ENCODE measurements at places on chromosomes 6 and 20.

DNA sequence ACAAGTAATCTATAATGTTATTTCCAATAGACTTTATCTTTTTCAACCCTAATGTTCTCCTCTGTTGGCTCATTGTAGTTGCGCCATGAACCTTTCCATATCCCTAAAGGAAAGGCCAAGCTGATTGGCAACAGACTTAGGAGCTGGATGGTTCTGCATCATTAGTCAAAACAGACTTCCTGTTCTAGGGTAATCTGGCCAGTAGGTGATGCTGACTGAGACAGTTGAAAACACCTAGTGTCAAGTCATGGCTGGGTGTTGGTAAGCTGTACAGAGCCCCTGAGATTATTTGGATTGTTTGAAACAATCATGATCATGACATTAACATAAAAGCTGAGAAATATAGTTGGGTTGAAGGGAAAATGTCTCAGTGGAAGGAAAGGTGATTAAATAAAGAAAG is 231.4 kb downstream of the PHACTR1 start:
- no peak for DNase-seq

- DNase-seq, result no peak
Measured at GRCh38 chr6:14023855-14024254, 93.7 kb upstream of the CD83 start.

GRCh38 chr6:41651246-41651961 is 13.1 kb downstream of the MDFI start:
- DNase-seq, result no peak

DNA sequence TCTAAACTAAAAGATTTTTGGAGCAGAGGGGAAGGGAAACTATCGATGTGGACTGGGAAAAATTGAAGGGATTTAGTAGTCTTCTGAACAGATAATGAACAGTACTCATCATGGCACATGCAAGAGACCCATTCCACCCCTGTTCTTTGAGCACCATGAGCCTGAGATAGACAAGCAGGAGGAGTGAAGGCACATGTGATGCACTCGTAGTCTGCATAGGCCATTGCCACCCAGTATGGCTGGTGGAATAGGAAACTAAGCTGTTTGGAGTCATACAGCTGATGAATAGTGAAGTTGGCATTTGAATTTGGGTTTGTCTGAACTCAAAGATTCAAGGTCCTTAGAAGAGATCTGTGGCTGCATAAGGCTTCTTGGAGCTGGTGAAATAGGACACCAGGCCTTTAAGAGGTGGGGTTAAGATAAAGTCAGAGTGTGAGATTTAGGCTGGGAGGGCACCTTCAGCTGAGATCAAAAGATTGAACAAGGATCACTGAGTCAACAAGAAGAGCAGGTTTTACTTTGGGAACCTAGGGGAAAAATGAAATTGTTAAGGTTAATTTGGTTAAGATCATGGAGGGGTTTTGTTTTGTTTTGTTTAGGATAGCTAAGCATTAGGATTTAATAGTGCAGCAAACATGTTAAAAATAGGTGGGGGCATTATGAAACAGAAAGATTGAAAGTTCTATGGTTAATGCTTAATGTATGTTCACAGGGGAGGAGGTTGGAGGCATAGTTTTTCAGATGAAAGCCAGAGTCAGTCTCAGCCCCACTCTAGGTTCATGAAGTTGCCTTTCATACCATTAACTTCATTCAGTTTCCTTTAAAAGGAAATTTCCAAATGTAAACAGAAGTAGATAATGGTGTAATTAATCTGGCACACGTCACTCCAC is 148.8 kb downstream of the ARID1B start:
- DNase-seq, result no peak

DNA sequence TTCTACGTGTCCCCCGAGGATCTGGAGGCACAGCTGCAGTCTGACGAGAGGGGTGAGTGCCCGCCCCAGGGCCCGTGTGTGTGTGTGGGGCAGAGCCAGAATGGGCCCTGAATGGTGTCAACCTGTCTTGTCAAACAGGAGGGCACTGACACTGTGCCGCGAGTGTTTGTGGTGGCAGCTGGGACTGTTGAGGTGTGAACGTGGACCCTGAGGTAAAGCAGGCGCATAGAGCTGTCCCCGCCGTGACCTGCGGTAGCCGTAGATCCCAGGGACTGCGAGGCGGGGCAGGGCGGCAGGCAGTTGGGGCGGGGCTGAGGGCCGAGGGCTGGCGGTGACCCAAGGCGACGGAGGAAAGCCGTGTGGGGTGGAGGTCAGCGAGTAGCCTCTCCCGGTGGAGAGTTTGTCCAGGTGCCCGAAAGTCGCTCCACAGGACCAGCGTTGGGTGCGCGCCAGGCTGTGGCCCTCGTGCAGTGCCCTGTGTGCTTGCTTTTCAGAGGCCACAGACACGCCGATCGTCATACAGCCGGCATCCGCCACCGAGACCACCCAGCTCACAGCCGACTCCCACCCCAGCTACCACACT is 25.2 kb downstream of the UCKL1 start:
- no peak for DNase-seq
